GM04503 (cell line): ENCODE measurements at places on chromosomes 4 and X.
A peak's percentile ranks its signal among the peaks of the same experiment; 100 is the strongest.

DNA sequence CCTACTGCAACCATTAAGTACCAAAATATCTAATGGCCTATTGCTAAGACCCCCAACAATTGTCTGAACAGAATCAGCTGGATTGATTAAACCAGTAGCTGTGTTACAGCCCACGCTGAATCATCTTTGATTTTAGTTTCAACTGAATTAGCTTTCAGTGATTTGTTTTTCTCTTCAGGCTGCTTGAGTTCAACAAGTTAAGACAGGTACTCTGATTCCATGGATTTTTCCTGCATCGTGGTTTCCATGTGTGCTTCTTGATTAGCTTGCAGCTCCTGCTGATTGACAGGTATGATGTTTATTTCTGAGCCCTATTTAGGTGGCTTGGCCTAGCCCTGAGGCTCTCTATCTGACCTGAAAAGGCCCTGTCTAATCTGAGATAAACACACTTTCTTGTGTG lies 91.3 kb downstream of the GUCY2F start:
- no peak for DNase-seq

DNA sequence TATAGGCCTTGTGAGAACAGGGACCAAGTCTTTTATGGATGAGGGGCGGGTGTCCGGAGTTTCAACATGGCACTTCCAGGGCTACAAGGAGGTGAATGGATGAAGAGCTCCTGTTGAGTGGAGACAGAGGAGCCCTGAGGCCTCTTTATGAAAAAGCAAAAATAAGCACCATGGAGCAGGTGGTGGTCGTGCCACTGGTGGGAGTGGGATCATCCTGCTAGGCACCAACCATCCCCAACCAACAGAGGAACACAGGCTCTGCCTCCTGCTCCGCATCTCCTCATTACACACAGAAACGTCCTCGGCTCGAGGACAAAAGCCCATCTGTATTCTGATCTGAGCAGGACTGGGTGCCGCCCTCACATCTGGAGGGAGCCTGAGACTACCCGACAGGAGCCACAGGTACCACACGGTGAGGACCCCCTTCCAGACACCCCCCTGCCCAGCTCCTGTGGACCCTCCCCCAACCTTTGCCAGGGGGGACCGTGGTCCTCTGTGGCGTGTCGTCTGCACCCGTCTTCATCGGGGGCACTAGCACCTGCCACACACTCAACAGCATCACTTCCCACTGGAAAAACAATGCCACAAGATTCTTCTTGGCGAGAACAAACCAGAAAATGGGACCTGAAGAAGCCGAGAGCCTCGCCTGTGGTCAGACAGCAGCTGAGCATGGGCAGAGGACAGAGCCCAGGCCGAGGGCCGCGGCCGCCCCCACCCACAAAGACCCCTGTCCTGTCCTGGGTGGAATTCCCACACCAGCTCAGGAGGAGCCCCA lies 3.9 kb upstream of the PDE6B start:
- DNase-seq = no peak

GRCh38 chr4:182823576-182823975 lies 93.6 kb downstream of the DCTD start:
- DNase-seq = no peak

GRCh38 chr4:4501679-4502078 lies 40.2 kb downstream of the STX18 start:
- no peak for DNase-seq

DNA sequence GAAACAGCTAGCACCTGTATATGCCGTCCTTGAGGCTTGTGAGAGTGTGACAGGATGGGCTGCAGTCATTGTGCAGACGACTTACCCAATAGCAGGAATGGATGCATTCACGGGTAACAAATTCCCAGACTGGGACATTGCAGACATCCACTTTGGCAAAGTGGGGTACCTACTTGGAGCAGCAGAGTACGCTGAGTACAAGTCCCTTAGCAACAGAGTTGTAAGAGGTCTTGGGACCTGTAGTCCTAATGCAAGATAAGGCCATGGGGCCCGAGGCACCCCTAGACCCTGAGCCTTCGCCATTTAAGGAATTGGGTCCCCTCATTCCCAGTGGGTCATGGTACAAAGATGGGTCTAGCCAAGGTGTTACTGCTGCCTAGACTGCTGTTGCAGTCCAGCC lies 55.4 kb upstream of the CCDC149 start:
- no peak for DNase-seq

GRCh38 chr4:134807231-134807745 lies 605.7 kb upstream of the PABPC4L start:
- no peak for DNase-seq

- DNase-seq = no peak
Measured at GRCh38 chr4:185868983-185869382, 57.0 kb upstream of the SORBS2 start.

GRCh38 chr4:81562093-81562492 lies 90.4 kb upstream of the RASGEF1B start:
- DNase-seq = no peak

DNA sequence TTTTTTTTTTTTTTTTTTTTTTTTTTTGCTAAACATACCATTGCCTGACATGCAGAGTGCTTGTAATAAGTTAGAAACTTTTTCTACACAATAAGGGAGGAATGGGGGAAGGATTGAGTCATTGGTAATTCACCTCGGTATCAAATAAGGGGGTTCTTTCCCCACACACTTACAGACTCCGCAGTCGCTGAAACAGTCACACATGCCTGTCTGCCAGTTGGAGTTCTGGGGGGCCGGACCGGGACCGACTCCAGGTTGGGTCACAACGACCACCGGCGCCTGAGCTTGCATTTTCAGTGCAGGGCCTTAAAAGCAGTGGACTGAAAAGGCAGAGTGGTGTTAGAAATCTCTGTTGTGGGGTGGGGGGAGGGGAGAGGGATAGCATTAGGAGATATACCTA lies 6.9 kb downstream of the PLAC8 start:
- DNase-seq = no peak

DNA sequence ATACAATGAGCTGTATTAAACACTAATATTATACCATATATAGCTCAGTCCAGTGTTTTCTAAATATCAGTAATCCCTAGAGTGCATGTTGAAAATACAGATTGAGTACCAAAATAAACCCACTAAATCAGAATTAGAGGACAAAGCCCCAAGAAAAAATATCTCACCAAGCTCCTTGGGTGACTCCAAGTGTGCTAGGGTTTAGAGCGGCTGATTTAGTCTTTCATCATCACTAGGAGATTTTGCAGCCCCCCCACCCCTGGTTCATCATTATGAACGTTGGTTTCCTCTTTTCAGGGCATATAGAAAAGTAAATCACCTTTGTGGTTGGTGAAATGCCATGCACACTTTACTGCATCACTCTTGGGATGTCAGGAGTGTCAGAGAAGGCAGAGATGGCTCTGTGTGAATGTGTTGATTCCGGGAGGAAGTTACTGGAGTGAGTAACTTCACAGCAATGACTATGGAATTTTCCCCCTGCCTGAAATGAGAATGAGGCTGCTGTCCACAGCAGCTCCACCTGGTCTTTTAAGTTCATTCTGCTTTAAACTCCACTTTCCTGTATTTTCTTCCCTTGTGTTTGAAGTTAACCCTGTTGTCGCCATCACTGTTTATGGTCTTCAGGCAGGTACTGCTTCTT lies 25.2 kb upstream of the ANAPC4 start:
- DNase-seq = peak; percentile 20

- no peak for DNase-seq
Measured at GRCh38 chrX:103250977-103251376, 4.0 kb downstream of the TCEAL8 start.

DNA sequence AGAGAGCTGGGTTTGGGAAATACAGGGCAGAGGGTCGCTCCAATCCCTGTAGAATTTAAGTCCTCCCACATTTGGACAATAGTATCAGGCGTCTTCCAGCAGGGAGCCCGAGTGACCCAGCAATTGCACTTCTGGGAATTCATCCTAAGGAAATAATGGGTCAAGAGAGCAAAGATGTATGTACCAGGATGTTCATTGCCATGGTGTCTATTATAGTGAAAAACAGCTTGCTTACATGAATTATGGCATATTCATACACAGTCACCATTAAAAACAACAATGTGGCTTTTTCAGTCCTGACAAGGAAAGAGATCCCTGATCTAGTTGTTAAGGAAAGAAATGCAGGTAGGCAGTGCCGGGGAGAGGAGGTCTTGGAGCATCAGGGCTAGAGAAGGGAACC lies 167.7 kb downstream of the PJA1 start:
- DNase-seq = no peak

GRCh38 chr4:67460574-67460973 lies 84.7 kb downstream of the CENPC start:
- DNase-seq = no peak
